ENCODE measurements at places on chromosomes 2 and 18.

DNA sequence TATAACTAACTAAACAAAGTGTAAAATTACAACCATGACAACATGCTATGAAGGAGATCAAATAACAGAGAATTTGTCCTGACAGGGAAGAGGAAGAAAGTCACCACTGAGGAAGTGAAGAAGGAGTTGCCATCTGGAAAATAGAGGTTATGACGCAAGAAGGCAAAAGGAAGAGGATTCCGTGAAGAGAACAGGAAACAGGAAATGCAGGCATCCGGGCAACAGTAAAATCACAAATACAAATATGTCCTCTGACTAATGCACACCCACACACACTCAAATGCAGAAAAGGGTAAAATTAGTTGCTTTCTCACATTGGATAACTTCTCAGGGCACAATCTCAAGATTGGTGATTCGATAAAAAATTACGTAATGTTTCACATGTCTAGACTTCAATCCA lies 278.4 kb downstream of the TMX3 start:
- DNase-seq: no peak

DNA sequence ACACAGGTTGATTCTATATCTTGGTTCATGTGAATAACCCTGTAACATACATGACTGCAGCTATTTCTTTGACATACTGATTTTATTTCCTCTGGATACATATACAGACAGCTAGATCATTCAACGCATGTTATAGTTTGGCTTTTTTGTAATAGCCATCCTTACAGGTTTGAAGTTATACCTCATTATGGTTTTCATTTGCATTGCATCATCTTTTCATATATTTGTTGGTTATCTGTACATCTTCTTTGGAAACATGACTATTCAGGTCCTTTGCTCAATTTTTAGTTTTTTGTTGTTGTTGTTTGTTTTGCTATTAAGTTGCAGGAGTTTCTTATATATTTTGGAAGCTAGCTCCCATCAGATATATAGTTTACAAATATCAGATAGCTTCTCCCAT lies 276.2 kb upstream of the NETO1 start:
- no peak for DNase-seq

DNA sequence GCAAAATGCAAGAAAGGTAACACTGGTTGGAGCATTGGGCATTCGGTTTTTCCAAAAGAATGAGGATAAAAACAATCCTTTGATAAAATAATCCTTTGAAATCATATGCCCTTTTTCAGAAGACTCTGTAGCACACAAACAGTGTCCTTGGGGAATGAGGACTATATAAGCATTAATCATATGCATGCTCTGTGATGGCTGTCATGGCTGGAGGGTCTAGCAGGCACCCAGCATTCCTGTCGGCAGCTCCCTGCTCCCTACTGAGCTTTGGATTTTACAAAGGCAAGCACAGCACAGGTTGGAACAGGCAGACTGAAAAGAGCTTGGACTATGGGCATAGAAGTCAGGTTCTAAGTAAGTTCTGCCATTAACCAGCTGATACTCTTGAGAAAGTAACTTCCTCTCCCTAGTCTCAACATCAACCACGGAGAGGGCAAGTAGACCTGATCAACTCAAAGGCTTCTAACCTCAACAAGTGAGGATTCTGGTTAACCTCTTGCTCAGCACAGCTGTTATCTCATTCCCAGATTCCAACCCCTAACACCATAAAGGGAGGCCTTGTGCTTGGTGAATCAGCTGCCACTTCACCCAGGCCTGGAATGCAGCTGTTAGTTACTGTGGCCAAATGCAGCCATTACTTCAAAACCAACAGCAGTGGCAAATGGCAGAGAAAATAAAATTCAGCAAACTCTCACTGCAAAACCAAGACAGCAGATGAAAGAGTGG lies 29.5 kb downstream of the GALNT14 start:
- DNase-seq: no peak

DNA sequence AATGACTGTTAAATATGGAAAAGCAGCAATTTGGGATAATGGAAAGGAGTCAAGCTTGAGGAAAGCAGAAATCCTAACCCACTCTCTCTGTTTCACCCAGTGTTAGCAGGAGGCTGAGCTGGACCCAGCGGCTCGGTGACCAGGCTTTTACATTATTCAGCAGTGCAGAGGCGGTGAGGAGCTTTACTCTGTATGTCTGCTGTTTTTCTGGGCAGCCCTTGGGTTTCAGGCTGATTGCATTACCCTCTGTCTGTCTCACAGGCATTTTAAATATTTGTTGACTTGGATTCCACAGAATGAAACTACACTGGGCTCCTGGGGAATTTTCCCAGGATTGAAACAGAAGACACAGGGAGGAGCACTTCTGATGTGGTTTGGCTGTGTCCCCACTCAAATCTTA lies 368.0 kb downstream of the GALR1 start:
- DNase-seq: peak; percentile 28

DNA sequence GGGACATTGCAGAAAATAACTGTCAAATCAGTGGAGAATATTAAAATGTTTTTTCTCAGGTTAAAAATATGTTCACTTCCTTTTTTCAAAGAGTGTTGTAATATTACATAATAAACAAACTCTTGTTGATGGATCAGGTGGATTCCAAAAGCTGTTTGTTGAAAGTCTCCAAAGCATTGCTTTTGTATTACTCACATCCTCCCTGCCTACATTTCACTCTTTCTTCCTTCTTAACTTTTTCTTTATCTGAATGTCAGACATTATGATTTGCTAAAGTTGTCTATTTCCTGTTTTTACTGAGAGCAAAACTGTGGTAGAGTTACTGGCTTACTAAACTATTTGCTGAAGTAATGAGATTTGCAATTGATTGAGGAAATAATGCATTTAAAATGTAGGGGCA lies 92.1 kb downstream of the CDH19 start:
- peak; percentile 3 for DNase-seq

DNA sequence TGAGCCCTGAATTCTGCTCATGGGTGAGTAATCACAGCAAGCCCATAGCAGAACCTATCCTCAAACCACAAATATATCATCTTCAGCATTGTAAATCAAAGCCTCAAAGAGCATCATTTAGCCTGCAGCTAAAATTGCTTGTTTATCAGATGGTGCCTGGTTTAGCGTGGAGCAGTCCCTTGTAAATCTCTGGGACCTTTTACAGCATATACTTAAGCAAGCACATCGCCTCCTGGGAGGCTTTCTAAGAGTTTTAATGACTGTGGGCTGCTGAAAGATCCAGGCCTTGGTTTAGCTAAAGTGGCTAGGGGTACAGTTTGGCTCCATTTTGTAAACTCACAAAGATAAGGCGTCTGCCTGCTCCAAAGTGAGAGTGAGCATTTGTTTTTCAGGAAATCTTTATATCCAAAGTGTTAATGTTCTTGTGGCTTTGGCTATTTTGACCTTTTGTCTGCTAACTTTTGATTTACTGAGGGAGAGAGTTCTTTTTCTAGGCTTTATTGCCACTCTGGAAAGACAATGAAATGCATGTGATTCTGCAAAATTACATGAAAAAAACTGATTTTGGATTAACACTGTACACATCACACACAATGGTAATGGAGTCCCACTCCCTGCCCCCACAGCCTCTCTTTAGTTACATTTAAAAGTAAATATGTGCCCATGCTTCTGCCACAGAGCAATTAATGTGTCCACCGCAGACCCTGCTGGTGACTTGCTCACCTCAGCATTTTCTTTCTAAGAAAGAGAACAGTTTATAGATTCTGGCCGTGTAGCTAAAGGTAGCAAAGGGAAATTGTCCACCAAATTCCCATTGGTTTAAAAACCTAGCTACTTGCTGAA lies 194.8 kb downstream of the LNPK start:
- peak; percentile 41 for DNase-seq

- no peak for DNase-seq
These were observed 24.7 kb downstream of the CYP27C1 start for GRCh38 chr2:127195140-127196074.

DNA sequence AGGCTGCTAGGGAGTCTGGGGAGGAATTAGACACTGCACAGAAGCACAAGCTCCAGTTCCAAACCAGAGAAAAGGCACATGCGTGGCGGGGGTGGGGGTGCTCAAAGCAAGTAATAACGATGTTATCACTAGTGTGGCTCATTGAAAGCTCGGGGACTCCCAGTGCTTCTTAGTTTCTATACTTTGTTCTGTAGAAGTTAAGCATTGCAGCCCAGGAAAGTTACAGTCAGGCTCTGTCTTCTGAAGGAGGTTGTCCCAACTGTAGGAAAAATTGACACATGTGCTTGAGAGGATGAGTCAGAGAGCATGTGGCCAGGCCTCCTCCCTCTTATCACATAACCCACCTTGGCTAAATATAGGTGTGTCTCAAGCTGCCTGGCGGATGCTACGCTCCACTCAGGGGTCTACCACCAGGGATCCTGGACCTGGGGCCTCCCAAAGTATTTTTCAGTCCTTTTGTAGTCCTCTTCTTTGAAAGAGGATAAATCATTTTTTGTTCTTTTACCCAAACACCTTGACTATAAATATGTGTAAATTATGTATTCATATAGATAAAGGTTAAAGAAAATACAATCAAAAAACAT lies 3.8 kb downstream of the GALNT5 start:
- peak; percentile 51 for DNase-seq

- no peak for DNase-seq
These were observed 25.1 kb upstream of the ODC1 start for GRCh38 chr2:10473121-10473756.

- DNase-seq: no peak
These were observed 13.4 kb upstream of the ARHGEF4 start for GRCh38 chr2:130823171-130823885.

GRCh38 chr2:208363485-208363884 lies 43.1 kb upstream of the PTH2R start:
- peak; percentile 92 for DNase-seq

- no peak for DNase-seq
These were observed 51.9 kb downstream of the SLC14A2 start for GRCh38 chr18:45667056-45667736.

DNA sequence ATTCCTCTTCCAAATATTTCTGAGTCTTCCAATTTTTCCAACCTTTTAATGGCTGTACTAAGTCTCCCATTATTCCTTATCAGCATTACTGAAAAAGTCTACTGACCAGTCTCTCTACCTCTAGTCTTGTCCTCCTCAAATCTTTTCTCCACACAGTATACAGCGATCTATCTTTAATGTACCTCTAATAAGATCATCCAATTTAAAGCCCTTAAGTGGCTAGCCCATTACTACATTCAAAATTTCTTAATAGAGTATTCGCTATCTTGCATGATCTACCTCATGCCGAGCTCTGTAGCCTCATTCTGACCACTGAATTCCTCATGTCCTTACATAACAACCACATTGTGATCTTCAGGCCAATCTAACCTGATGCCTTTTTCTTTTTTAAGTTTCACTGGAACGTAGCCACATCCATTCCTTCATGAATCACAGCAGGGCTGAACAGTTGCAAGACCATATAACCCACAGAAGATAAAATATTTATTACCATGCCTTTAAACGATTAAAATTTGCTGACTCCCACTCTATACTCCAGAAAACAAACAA lies 57.9 kb downstream of the SLC66A3 start:
- DNase-seq: peak; percentile 88

DNA sequence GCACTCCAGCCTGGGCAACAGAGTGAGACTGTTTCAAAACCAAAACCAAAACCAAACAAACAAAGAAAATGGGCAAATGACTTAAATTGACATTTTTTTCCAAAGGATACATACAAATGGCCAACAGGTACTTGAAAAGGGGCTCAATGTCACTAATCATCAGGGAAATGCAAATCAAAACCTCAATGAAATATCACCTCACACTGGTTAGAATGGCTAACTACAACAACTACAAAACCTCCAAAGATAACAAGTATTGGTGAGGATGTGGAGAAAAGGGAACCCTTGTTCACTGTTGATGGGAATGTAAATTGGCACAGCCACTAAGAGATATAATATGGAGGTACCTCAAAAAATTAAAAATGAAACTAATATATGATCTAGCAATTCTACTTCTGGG lies 213.2 kb upstream of the HS6ST1 start:
- DNase-seq: no peak

GRCh38 chr2:8999797-9000196 lies 3.7 kb downstream of the MBOAT2 start:
- DNase-seq: no peak

- DNase-seq: no peak
These were observed 102.0 kb upstream of the PPP1CB start for GRCh38 chr2:28649481-28650265.

DNA sequence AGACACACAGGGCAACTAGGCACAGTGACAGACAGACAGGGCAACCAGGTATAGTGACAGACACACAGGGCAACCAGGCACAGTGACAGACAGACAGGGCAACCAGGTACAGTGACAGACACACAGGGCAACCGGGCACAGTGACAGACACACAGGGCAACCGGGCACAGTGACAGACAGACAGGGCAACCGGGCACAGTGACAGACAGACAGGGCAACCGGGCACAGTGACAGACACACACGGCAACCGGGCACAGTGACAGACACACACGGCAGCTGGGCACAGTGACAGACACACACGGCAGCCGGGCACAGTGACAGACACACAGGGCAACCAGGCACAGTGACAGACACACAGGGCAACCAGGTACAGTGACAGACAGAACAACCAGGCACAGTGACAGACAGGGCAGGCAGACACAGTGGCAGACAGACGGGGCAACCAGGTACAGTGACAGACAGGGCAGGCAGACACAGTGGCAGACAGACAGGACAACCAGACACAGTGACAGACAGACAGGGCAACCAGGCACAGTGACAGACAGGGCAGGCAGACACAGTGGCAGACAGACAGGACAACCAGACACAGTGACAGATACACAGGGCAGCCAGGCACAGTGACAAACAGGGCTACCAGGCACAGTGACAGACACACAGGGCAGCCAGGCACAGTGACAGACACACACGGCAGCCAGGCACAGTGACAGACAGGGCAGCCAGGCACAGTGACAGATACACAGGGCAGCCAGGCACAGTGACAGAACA lies 64.7 kb upstream of the RAB6C start:
- DNase-seq: no peak

- no peak for DNase-seq
These were observed 39.7 kb downstream of the SMAD7 start for GRCh38 chr18:48910972-48911545.

GRCh38 chr2:208671284-208671683 lies 264.7 kb downstream of the PTH2R start:
- DNase-seq: no peak

Data from fibroblast of upper back skin (primary cell).